ENCODE measurements at places on chromosomes 3 and 15.

DNA sequence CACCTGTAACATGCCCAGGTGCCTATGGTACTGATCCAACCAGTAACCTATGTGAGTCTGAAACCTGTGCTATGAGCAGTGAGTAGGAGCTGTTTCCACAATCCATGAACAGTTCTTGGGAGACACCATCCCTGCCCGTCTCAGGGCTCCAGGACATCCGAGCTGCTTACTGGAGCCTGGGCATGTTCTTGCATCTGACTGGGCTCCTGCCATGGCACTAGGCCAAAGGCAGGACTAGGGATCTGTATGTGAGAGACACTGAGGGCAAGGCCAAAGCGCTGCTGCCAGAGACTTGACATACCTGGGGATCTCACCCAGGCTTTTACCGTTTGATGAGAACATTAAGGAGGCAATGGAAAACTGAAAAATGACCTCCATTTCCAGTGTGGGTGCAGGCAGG, 59.8 kb downstream of the WDR76 start:
- DNase-seq = no peak

- DNase-seq = no peak
Measured at GRCh38 chr15:58232281-58233065, 94.3 kb downstream of the AQP9 start.

- no peak for DNase-seq
Measured at GRCh38 chr3:71784201-71784913, 591 bp downstream of the PROK2 start.

- no peak for DNase-seq
Measured at GRCh38 chr3:94024385-94024784, 4.0 kb downstream of the STX19 start.

- DNase-seq = no peak
Measured at GRCh38 chr3:117519776-117520175, 810.2 kb downstream of the TUSC7 start.

- DNase-seq = no peak
Measured at GRCh38 chr3:146449613-146450012, 19.7 kb downstream of the PLSCR2 start.

DNA sequence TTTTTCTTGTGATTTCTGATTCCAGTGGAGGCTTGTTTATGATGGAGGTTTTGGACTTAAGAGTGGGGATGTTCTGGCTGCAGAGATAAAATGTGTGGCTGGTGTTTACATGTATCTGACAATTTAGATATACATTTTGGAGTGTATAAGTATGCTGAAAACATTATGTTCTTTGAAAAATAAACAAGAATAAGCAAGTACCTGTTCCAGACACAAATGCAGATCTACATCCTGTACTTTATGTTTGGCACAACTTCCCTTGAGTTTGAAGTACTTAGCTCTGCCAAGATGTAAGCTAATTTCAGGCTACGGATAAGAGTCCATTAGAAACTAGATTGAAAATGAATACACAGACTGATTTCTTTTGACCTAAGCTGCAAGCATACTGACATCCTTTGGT, 277.2 kb downstream of the CHST2 start:
- no peak for DNase-seq

All from Caco-2 (cell line).